Psoas muscle (tissue), 8 donors: ENCODE measurements at places on chromosomes 1 and 21. TPM values are rescaled to one million over a fixed set of nuclear protein-coding genes. Genes with fewer than 3 reads are reported as not detected.
A peak's percentile ranks its signal among the peaks of the same experiment; 100 is the strongest.

Gene RGS16
- polyA plus RNA-seq: 0.72 TPM

Gene CR1
- polyA plus RNA-seq: 0.13 TPM

Gene AADACL4
- polyA plus RNA-seq: not detected

Gene GSTM5
- polyA plus RNA-seq: 0.53 TPM

Gene VSIG8
- polyA plus RNA-seq: not detected

Gene TNFRSF4
- polyA plus RNA-seq: 1.7 TPM

Gene GJA5
- 1.9 TPM for polyA plus RNA-seq

Gene GJB3
- 0.03 TPM for polyA plus RNA-seq

Gene ZNF670
- polyA plus RNA-seq: 0.66 TPM

Gene RORC
- 62.9 TPM for polyA plus RNA-seq

Gene OR10Z1
- polyA plus RNA-seq: not detected

DNA sequence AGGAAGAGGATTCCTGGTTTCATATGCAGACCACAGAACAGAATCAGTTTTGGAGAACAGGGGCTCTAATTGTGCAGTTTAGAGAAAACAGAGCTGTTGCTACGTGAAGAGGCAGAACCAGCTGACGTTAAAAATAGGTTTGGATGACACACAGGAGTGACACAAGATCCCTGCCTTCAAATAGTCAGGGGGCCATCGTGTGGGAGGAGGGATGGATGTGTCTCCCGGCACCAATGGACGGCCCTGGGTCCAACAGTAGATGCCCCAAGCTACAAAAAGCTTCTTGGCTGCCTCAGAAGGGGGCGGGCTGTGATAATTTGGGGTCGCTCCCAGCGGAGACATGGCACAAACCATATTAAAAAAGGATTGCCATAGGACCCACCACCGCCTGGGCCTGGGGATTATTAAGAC, 87.8 kb downstream of the MRPL37 start:
- no peak for DNase-seq

DNA sequence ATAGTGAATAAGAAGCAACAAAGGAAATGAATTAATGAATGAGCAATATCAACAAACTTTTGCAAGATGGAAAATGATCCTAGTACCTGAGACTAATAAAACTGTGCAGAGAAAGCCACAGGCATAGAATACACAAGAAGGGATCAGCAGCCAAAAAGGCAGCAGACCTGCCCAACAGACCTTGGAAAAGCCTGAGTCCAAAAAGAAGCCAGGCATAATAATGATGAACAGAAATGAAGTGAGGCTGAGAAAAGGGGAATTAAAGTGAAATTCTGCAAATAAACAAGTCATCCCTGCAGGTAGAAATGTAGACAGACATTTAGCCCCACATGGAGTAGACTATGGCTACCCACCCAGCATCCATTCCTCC, 10.3 kb upstream of the PHTF1 start:
- no peak for DNase-seq

DNA sequence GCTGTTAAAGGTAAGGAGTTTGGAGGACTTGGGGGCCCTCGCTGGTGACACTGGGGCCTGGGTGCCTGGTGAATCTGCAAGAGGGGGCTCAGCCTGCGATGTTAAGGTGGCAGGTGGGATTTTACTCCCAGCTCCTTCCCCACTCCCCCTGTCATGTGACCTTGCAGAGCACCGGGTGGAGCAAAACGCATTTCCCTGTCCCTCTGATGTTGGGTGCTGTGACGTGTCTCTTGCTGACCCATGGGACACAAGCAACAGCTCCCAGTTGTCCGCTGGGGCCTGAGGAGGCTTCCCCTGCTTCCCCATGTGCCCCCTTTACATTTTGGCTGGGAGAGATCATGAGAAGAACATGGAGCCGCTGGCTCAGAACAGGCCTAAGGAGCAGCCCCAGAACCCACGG, 319.0 kb downstream of the MATN1 start:
- no peak for DNase-seq

GRCh38 chr1:185528084-185528676, 206.0 kb upstream of the HMCN1 start:
- DNase-seq: no peak

- no peak for DNase-seq
Observed at GRCh38 chr1:2986549-2987305, 34.5 kb upstream of the ACTRT2 start.

GRCh38 chr1:2636733-2637132, 3.9 kb upstream of the MMEL1 start:
- DNase-seq: no peak

DNA sequence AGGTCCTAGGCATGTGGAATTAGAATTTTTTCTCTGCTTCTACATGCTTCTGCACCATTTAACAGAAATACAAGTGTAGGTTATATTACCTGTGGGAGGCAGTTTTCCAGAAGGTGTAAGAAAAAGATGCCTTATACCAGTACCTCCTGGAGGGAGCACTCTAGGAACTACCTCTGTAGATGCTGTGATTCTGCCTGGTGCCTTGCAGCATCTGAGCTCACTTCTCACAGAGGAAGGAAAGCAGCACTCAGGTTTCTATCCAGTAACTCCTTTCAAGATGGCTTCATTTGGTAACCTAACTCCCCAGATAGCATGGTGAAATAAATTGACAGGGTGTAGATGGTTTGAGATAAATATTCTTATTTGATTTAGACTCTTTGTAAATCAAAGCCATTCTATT, 50.3 kb downstream of the GIPC2 start:
- no peak for DNase-seq

DNA sequence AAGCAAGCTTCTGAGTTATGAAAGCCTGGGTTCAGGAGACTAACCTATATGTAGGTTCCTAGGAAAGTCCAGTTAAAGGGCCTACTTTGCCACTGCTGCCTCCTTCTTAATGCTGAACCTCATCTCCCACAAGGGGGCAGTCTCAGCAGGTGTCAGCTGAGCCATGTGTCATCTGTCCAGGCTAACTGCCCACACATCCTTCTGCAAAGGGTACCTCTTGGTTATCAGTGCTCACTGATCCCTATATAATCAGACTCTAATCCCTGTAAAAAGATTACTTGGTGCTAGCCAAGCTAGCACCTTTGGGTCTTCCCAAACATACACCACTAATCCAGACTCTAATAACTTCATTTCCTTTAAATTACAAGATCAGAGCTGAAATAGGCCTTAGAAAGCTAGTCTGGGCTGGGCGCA, 9.0 kb downstream of the PRDX1 start:
- peak; percentile 74 for DNase-seq

DNA sequence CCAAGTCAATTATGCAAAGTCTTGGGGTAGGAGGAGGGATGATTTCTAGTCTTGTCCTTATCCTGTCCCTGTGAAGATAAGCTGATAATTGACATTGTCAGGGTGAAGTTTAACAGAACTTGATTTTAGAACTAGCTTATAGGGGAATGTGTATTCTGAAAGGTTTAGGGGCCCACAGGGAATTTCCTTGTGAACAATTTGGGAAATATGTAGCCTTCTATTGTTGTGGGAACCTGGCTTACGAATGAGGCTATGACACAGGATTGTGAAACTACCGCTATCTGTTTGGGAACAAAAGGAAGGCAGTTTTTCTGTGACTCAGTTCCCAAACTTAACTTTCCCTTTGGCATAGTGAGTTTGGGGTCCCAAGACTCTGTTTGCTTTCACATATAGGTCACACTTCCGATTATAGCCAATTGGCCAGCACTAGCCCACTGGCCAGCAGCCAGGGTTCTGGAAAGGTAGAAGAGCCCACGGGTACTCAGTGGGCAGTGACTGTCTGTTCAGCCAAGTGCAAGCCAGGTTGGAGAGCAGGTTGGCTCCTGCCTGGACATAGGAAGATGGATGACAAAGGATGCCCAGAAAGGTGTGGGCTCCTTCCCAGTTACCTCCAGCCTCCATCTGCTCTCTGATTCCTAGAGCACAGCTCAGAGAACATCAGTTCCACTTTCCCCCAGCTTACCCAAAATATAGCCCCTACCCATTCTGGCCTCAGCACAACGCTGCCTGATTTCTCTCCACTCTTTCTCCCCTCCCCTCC, 35.5 kb downstream of the H3-3A start:
- no peak for DNase-seq

- DNase-seq: no peak
Observed at GRCh38 chr1:69163241-69163640, 404.5 kb upstream of the LRRC7 start.

DNA sequence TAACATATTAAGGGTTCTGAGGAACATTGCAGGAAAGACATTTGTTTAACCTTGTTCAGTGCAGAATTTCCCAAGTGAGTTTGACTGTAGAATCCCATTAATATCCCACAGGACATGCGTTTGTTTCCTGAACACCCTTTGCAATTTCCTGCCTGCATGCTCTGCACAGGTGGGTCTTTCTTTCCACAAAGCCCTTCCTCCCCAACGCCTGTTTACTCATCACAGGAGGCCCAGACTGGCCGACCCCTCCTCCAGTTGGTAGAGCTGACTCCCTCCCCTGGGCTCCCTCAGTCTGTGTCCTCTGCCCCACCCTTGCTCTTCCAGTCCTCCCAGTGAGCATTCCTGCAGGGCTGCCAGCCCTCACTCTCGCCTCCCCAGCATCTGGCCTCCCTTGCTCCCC, 47.5 kb upstream of the CTPS1 start:
- no peak for DNase-seq

GRCh38 chr1:119814288-119814687, 3.0 kb upstream of the REG4 start:
- no peak for DNase-seq

DNA sequence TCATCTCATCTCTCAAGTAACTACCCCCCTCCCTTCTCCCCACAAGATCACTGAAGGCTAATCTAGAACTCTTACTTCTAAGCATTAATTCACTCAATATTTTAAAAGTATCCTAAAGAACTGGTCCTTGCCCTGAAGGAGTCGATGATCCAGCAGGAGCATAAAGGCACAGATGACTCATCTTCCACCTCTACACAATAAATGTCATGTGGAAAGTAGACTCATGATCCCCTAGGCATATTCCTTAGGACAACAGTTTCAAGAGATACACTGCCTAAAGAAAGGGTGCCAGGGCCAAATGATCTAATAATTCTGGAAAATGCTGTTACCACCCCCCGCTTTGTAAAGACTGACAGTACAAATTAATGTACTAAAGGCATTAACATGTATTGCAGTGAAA, 85.8 kb upstream of the DIRAS3 start:
- no peak for DNase-seq

DNA sequence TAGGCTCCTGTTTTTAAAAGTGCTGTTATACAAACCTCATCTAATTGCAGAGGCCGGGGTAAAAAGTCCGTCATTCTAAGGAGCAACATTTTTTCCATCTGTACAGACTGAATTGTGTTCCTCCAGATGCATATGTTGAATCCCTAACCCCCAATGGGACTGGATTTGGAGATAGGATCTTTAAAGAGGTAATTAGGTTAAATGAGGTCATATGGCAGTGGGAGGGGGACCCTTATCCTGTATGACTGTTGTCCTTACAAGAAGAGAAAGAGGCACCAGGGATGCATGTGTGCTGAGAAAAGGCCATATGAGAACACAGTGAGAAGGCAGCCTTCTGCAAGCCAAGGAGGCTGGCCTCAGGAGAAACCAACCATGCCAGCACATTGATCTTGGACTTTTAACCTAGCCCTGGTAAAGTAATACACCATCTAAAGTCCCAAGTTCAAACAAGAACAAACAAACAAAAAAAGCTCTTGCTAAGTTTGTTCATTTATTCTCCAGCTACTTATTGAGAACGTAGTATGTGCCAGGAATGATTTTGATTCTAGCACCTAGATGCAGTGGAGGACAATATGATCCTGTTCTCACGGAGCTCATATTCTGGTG, 352.4 kb downstream of the NTNG1 start:
- DNase-seq: no peak

- DNase-seq: no peak
Observed at GRCh38 chr1:223212441-223212840, 69.4 kb upstream of the TLR5 start.

DNA sequence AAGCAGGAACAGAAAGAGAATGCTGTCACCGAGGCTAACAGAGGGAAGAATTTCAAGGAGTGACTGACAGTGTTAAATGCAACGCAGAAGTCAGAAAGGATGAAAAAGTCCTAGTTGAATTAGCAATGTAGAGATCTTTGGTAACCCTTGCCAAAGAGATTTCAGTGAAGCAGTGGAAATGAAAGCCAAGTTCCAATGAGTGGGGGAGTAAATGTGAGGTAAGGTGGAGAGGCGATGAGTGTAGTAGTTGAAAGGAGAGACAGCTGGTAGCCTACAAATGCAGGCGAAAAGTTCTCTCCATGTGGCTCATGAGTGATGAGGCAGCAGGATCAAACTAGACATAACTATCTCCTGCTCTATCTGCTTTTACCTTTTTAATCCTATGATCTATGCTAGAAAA, 74.6 kb upstream of the IPO9 start:
- no peak for DNase-seq
